A549 treated with AZD2906 at 1 μM for 4 hours (cell line): ENCODE measurements at places on chromosomes 11 and 22. TPM values are rescaled to one million over a fixed set of nuclear protein-coding genes. Genes with fewer than 3 reads are reported as not detected.

VPREB1 gene
- not detected in 5 replicates for total RNA-seq

SERPIND1 gene
- total RNA-seq, result 0.02 to 0.03 TPM in 2 of 5 replicates, not detected in the others

OR8G1 gene
- not detected in 5 replicates for total RNA-seq

RTN4R gene
- total RNA-seq, result 7.7 to 16.3 TPM (median 13.8 TPM) in 5 replicates

CHRM4 gene
- total RNA-seq, result 0.41 to 0.61 TPM (median 0.49 TPM) in 5 replicates

TPST2 gene
- total RNA-seq, result 8.0 to 9.0 TPM (median 8.8 TPM) in 5 replicates

LRRC74B gene
- 0.05 to 0.06 TPM in 2 of 5 replicates, not detected in the others for total RNA-seq

HTR3A gene
- not detected in 5 replicates for total RNA-seq

OR4C3 gene
- total RNA-seq, result not detected in 5 replicates

TRIM49 gene
- total RNA-seq, result 0.03 to 0.15 TPM (median 0.08 TPM) in 4 of 5 replicates, not detected in the other

KIRREL3 gene
- total RNA-seq, result 9.0 to 11.2 TPM (median 10.4 TPM) in 5 replicates

PNPLA3 gene
- 0.59 to 1.1 TPM (median 0.65 TPM) in 5 replicates for total RNA-seq

APOBEC3H gene
- total RNA-seq, result 0.22 to 0.64 TPM (median 0.30 TPM) in 5 replicates
